ENCODE measurements at places on chromosomes 5 and 9. TPM values are rescaled to one million over a fixed set of nuclear protein-coding genes. Genes with fewer than 3 reads are reported as not detected.

DNA sequence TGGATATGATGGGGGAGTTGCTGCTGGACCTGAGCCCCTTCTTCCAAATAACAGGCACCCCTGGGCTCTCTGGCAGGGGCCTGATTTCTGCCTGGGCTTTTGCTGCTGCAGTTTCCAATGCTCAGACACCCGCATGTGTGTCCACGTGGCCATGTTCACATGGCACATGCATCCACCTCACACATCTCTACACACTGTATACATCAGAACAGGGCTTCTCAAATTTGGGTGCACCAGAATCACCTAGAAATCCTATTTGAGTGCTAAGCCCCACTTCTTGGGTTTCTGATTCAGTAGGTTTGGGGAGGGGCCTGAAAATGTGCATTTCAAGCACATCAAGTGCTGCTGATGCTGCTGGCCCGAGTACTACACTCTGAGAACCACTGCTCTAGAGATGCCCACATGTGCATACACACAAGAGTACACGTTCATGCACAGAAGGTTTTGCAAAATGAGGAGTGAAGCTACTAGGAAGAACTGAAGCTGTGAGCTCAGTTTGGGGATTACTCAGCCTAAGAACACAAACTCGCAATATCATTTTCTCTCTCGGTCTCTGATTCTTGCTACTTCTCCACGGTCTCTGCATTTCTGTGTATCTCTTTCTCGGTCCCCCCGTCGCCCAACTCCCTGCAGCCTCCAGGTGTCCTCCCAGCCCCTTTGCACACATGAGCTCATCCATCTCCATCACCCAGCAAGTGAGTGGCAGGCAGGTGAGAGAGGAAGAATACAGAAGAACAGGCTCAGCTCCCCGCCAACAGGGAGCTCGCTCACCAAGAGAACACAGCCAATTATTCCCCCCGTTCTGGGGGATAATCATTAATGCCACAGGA lies 97.0 kb downstream of the PCDH1 start:
- no peak for DNase-seq

GRCh38 chr9:92550765-92551164 lies 15.0 kb upstream of the ECM2 start:
- DNase-seq: no peak

- no peak for DNase-seq
These were observed 54.7 kb downstream of the DPYSL3 start for GRCh38 chr5:147454996-147455677.

DNA sequence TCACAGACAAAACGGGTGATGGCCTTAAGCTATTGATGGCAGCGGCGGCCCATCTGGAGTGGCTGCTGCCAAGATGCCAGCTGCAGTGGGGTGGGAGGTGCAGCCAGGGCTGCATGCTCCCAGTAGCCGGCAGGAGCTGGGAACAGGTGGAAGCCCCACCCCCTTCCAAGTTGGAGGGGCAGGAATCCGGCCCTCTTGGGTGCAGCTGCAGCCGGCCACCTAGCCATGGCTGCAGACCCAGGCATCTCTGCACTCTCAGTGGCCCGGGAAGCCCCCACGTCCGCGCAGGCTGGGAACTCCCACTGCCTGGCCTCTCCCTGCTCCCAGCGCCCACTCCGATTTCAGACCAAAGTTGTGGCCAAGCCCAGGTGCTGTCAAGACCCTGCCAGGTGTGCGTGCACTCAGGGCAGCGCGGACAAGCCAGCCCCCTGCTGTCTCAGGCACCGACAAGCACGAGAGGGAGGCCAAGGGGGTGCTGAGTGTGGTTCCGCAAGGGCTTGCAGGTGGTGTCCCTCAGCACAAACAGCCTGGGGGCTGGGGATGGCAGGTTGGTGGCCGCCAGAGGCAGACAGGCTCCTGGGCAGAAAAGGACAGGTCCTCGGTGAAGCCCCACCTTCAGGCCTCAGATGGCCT lies 115.1 kb upstream of the TSLP start:
- no peak for DNase-seq

DNA sequence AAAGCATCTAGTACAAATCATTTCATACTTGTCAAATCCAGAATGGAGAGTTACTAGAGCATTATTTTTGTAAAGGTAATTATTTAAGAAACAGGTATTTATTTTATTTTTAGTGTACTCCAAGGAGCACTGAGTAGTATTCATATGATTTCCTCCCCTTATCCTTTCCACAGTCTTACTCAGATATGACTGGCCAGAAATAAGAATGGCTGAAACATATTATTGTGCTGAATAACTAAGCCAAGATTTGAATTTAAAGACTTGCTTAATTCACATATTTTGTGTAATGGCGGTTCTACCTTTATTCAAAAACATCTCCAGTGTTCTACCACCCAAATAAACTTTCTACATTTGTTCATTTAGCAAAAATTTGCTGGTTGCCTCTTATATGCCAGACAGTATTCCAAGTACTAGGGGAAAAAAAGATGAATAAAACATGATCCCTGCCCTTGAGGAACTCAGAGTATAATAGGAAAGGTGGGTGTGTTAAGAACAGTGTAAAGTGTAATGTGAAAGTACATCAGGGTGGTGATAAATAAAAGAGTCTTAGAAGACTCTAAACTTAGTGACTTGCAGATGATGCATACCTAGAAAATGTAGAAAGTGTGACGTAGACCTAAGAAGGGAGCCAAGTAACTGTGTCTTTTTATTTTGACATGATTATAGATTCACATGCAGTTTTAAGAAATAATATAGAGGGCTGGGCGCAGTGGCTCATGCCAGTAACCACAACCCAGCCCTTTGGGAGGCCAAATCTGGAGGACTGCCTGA lies 110.4 kb upstream of the GRHPR start:
- DNase-seq: no peak

DNA sequence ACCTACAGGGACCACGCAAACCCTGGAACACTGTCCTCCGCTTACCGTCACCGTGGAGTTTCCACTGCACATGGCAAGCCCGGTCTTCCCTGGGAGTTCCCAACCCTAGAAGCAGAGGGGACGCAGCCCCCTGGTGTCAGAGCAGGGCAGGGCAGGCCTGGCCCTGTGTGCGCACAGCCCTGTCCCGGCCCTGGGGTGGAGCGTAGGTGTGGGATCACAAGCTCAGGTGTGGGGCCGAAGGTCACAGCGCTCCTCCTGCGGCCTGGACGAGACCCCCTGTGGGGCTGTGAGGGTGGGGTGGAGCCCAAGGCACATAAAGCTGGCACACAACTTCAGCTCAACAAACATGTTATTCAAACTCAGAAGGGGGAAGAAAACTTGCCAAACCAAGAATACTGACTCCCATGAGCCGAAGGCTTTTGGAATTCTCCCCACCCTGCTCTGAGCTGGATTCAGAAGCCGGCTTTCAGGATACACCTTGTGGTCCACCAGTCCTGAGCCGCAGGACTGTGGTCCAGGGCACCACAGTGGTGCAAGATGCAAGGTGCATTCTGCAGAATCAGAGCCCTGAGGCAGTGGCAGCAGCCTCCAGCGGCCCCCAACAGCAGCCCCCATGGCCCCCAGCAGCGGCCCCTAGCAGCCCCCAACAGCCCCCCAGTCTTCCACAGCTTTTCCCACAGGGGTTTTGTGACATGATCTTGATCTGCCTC lies 11.8 kb upstream of the EXOC3 start:
- DNase-seq: peak; percentile 87

GRCh38 chr9:94065535-94065961 lies 18.7 kb upstream of the PTPDC1 start:
- no peak for DNase-seq

- no peak for DNase-seq
These were observed 15.9 kb upstream of the DMRT2 start for GRCh38 chr9:1034271-1034670.

DNA sequence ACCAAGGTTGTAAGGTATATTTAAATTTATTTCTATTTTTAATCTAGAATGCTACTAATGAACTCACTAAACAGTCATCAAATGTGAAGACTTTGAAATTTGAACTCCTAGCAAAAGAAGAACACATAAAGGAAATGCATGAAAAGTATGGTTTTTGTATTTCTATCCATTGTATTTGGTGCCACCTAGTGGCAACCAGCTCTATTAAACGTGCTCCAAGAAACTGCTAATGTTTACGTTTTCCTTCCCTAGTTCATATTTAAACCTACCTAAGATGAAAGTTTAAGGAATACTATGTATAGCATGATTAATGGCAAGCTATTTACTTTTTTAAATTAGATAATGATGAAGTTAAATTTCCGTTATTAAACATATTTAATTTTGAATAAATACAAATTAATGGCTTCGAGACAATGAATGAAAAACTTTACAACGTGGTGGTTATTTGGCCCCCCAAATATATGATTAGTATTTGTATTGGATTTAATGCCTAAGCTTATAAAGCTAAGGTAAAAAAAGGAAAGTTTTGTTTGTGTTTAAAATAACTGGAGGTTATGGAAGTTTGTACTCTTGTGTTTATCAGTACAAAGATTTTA lies 115.9 kb upstream of the SH3GL2 start:
- no peak for DNase-seq

DNA sequence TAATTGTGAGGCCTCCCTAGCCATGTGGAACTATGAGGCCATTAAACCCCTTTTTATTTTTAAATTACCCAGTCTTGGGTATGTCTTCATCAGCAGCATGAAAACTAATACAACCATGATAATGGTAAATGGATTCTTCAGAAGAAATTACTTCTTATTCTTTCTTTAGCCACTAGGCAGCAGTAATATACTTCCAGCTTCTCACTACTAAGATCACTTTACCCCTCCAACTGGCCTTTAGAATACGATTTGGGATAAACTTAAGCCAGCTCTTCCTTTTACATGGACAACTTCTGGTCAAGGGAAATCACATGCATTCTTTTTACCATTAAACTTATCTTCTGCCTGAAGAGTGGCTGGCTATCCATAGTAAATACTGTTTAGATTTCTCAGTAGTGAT lies 355.4 kb downstream of the MAN2A1 start:
- DNase-seq: no peak

DNA sequence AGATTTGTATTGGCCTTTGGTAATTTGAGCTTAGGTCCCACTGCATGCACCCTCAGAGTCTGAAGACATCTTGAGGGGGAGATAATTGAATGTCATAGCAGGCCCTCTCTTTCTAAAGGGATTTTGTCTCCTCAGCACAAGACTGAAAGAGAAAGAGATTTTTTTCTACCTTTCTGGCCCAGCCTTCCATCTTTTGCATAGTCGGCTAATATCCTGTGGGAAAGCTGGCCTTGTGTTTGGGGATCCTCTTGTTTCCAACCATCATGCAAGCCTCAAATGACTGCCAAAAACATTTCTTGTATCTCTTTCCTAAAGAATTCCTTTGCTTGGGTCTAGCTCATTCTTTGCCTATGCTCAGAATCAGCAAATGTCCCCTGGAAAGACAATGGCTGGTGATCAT lies 42.0 kb upstream of the CDK5RAP2 start:
- DNase-seq: no peak

DNA sequence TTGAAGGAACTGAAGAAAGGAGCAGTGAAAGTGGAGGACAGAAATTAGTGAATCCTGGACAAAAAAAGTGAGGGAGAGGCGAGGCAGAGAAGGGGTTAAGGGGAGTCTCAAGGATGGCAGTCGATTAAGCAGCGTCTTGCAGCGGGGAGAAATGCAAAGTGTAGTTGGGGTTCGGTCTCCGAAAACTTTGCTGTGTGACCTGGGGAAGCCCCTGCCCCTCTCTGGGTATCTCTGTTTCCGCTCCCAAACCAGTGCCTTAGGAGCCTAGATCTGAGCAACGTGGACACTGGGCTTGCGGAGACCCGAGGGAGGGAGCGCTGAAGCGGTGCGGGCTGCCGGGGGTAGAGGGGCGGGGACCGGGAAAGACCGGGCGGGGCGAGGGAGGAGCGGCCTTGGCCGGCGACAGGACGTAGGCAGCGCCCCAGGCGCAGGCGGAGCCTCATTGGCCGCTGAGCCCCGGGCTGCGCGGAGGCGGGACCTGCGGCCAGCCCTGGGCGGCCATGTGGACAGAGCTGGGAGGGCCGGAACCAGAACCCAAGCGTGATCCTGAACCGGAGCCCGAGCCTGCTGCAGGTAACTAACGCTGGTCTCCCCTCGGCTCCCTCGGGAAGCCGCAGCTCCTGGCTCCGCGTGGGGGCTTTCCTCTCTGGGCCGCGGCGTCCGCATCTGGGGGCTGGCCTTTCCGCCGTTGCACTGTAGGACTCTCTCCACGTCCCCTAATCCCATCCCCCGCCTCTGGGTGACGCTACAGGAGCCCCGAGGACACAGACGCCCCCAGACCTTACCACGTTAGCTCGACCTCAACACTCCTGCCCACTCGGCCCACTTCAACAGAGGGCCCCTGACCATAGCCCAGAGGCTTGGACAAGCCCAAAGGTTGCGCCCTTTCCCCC lies at the start of gene ALDH1B1:
Gene ALDH1B1, plus strand, starts transcription at position 468 of the 893 bp plus-strand sequence. CDS start 3,047 bp downstream, outside the sequence.
- DNase-seq: peak; percentile 96

GRCh38 chr5:95042037-95042436 lies 242.9 kb downstream of the MCTP1 start:
- DNase-seq: no peak

DNA sequence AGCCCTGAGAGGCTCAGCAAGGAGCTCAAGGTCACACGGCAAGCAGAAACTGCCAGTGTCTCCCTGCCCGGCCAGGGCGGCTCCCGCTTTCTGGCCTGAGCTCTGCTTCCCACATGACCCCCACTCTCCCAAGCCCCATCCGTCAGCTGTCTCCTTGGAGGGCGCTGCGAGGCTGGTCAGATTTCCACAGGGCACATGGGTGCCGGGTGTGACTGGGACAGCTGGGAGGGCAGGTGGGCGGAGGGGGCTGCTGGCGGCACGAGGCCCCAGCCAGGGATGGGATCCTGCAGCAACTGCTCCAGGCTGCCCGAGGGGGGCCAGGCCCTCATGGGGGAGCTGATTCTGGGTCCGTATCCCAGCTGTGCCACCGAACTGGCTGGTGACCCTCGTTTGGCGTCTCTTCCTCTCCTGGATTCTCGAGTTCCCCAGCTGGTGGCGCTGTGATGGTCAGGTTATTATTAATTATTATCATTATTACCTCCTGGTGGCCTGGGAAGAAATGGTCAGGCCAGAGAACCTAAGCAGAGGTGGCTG lies 12.9 kb upstream of the WDR38 start:
- no peak for DNase-seq

DNA sequence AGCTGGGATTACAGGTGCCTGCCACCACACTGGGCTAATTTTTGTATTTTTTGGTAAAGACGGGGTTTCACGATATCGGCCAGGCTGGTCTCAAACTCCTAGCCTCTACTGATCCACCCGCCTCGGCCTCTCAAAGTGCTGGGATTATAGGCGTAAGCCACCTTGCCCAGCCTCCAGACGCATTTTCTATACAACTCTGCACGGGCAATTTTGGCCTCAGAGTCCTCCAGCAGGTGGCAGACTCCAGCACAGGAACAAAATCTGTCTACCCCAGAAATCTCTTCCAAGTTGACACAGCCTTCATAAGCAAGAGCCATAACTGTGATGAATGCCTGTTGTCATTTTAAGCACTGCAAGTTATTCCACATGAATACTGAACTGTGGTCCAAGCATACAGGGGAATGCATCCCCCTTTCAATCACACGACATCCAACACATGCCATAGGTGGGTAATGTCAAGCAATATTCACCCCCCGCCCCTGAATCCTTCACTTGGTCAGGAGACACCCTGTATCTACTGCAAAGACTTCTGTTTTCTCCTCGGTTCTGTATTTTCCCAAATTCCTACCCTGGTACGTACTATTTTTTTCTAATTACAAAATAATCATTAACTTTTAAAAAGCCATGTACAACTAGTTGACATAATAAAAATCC lies 50.8 kb downstream of the ALDH7A1 start:
- no peak for DNase-seq

GRCh38 chr9:21997480-21997879 lies 2.9 kb downstream of the CDKN2B-AS1 start:
- no peak for DNase-seq

Gene PCDH12
- 6.4 TPM for total RNA-seq

Gene PRSS3
- total RNA-seq: not detected

Gene SPDL1
- 7.0 TPM for total RNA-seq

Gene STK32A
- total RNA-seq: 0.51 TPM

Gene PITX1
- total RNA-seq: 0.13 TPM
